Naive thymus-derived CD8-positive, alpha-beta T cell (primary cell): ENCODE measurements at places on chromosomes 4 and X. TPM values are rescaled to one million over a fixed set of nuclear protein-coding genes. Genes with fewer than 3 reads are reported as not detected.

The PNMA3 gene
- 0.09 TPM for polyA plus RNA-seq

The KLB gene
- polyA plus RNA-seq: 0.03 TPM

The BEX5 gene
- 9.9 TPM for polyA plus RNA-seq

The MAGEA2B gene
- not detected for polyA plus RNA-seq

The RIPPLY1 gene
- polyA plus RNA-seq: not detected

The CPXCR1 gene
- not detected for polyA plus RNA-seq

The FMR1NB gene
- not detected for polyA plus RNA-seq

The PRDM8 gene
- 1.8 TPM for polyA plus RNA-seq

The RHOXF2B gene
- not detected for polyA plus RNA-seq

The CDS1 gene
- polyA plus RNA-seq: 0.12 TPM

The CLTRN gene
- polyA plus RNA-seq: 0.83 TPM
